ENCODE measurements at places on chromosomes 13 and 19.
A peak's percentile ranks its signal among the peaks of the same experiment; 100 is the strongest.

- no peak for DNase-seq
Observed at GRCh38 chr13:95559100-95559499, 6.6 kb downstream of the CLDN10 start.

DNA sequence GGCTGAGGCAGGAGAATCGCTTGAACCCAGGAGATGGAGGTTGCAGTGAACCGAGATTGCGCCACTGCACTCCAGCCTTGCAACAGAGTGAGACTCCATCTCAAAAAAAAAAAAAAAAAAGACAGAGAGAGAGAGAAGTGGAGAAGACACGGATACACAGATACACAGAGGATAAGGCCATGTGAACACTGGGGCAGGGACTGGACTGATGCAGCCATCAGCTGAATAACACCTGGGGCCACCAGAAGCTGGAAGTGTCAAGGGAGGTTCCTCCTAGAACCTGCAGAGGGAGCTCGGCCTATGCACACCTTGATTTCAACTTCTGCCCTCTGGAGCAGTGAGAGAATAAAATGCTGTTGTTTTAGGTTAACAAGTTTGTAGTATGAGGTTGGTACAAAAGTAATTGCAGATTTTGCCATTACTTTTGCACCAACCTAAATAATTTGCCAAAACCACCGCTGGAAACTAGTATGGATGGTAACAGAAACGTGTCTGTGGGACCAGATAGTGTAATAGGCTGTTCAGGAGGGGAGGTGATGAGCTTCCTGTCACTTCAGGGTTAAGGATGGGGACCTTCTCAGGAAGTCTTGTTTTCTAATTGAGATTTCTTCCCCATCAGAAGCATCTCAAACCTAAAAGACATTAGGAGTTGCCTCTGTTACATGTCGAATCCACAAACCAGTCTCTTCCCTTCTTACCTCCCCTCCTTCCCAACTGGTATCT lies 36.4 kb upstream of the IGSF23 start:
- peak; percentile 56 for DNase-seq

DNA sequence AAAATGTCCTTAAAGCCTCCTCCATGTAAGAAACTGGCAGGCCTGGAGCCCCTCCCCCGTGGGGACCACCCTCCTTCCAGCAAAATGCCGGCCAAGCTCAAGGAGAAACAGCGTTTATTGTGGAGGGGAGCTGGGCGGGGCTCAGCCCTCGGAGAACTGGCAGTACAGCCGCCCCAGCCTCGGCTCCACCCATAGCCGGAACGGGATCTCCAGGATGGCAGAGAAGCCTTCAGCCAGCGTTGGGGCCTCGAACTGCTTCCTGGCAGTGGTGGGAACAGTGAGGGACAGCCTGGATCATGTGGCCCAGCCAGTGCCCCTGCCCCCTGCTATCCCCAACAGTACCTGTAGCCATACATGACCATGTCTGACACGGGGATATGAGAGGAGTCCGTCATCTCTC lies 6.3 kb downstream of the PNKP start:
- no peak for DNase-seq

GRCh38 chr13:31649766-31650165 lies 89.6 kb upstream of the RXFP2 start:
- DNase-seq, result no peak

GRCh38 chr13:74026753-74027152 lies 107.5 kb downstream of the KLF12 start:
- DNase-seq, result no peak

DNA sequence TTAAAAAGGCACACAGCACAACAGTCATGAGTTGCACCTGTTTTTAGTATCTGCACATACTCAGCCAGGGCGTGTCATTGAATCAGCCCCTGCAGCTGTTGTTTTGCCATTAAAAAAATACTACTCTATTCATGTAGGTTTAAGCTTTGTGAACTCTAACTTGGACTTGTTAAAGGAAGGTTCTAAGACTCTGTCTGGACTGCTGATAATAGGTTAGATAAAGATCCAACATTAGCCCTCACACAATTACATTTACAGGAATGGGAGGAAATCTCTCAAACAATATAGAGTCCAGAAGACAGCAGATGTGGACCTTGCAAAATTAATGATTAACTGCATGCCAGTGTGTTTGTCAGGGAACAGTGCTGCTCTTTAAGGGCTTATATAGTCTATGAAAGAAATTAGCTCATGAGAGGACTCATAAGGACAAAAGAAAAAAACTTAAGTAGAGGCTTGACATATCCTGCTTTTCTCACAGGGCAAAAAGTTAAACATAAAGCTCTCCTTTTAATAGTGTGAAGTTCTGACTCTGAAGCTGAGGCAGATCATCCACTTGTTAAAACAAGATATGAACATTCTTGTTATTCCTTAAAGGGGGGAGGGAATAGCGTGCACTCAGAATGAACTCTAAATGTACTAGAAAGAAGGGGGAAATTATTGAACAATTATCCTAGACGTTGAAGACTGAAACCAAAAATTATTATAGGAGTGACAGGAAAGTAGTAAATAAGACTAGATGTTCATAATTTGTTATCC lies 243.6 kb downstream of the NDFIP2 start:
- DNase-seq, result no peak

DNA sequence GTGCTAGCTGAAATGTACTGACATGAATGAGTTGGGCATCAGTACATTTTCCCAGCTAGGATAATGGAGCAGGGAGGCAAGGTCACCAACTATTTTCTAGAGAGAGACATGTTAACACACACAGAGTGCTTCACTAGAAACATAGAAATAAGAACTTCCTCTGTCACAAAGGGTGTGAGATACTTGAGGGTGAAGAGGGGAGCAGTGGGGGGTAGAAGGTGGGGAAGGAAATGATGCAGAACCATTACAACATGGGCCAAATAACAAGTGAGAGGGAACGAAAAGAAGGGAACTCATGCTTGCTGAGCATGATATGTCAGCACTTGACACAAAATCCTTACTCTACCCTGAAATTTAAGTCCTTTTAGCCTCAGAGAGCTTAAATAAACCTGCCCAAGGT lies 87.8 kb upstream of the RFC3 start:
- DNase-seq, result no peak

DNA sequence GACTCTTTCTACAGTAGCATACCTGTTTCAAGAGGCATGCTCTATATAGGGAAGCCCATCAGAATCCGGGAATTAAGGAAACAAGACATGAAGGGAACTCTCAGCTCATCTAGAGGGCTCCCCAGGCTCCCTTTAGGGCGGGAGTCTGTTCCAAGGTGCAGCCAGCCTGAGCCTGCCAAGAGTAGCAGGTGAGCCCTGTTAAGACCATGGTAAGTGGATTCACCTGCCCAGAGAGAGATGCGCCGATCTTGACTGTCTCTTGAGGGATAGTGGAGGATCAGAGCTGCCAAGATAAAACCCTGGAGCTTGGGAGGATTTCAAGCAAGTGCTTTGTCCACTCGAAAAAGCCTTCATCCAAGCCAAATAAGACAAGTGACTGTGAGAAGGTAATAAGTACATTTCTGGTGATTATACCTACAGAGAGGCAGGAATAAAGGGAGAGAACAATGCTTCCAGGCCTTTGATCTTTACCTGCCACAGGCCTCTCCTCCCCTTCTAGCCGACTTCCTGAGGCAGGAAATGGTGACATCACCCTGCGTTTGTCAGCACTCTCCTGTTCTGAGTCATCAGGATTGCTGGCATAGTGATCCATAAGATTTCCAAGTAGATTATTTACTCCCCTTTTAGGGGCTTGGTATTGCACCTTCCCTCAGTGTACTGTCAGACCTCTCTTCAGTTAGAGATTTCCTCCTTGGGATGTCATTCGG lies 31.5 kb downstream of the KLF5 start:
- DNase-seq, result peak; percentile 80

- no peak for DNase-seq
Observed at GRCh38 chr13:64457976-64458375, 2772.2 kb downstream of the PCDH9 start.

GRCh38 chr19:850221-850978 lies 1.7 kb upstream of the ELANE start:
- DNase-seq, result peak; percentile 94

- DNase-seq, result no peak
Observed at GRCh38 chr19:58352760-58353671, at the start of gene A1BG. A1BG (minus strand) TSS chr19:58353492; CDS start chr19:58353437, 55 bp downstream.

DNA sequence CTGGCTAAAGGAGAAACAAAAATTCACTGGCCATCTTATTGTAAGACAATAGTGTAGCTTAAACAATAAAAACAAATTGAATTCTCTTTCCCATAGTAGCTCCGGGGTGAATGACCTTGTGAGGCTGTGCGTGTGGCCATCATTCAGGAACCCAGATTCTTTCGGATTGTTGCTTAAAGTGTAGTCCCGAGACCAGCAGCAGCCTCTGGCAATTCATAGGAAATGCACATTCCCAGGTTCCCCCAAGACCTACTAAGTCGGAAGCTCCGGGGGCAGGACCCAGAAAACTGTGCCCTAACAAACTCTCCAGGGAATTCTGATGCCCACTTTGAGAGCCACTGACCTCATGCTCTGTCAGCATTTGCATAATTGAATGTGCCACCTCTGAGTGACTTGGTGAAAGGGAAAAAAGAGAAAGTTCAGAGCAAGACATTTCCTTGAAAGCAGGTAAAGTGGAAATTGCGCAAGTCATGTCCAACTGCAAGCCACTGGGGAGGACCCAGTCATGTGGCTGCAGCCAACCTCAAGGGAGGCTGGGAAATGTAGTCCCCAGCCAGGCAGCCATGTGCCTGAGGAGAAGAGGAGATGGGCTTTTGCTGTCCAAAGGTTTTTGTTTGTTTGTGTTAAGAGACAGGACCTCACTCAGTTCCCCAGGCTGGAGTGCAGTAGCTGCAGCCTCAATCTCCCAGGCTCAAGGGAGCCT lies 50.7 kb upstream of the PNMA8B start:
- peak; percentile 48 for DNase-seq

- DNase-seq, result peak; percentile 26
Observed at GRCh38 chr19:5826531-5827341, 12.8 kb downstream of the FUT6 start.

DNA sequence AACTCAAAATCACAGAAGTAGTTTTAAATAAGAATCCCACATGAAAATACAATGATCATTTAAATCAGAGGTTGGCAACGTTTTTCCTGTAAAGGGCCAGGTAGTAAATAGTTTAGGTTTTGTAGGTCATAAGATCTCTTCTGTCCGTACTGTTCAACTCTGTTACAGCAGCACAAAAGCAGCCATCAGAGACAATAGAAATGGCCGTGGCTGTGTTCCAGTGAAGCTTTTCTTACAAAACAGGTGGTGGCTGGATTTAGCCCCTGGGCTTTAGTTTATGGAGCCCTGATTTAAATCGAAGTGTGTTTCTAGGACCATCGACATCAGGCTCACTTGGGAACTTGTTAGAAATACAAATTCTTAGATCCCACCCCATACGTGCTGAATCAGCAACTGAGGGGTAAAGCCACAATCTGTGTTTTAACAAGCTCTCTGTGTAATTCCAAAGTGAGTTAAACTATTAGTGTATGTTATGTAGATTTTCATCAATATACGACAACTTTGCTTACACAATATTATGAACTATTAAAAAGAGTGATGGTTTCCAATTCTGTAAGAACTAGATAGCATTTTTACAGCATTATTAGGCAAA lies 54.8 kb upstream of the MIR17HG start:
- DNase-seq, result no peak

DNA sequence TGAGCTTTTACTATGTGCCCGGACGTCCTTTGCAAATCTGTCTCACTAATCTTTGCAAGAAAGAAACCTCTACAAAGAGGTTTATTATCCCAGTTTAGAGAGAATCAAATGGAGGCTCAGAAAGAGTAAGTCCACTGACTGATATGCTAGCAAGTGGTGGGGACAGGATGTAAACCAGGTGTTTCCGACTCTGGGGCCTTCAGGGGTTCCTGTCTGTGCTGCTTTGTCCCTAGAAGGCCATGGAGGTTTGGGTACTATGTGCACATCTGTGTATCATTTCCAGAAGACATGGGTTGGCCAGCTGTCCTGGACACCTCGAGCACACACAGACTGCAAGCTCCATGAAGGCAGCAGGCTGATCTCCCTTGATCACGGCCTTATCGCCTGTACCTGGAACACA lies 1.2 kb upstream of the KPTN start:
- DNase-seq, result no peak

GRCh38 chr19:55173714-55174409 lies 6.2 kb downstream of the SYT5 start:
- peak; percentile 81 for DNase-seq

DNA sequence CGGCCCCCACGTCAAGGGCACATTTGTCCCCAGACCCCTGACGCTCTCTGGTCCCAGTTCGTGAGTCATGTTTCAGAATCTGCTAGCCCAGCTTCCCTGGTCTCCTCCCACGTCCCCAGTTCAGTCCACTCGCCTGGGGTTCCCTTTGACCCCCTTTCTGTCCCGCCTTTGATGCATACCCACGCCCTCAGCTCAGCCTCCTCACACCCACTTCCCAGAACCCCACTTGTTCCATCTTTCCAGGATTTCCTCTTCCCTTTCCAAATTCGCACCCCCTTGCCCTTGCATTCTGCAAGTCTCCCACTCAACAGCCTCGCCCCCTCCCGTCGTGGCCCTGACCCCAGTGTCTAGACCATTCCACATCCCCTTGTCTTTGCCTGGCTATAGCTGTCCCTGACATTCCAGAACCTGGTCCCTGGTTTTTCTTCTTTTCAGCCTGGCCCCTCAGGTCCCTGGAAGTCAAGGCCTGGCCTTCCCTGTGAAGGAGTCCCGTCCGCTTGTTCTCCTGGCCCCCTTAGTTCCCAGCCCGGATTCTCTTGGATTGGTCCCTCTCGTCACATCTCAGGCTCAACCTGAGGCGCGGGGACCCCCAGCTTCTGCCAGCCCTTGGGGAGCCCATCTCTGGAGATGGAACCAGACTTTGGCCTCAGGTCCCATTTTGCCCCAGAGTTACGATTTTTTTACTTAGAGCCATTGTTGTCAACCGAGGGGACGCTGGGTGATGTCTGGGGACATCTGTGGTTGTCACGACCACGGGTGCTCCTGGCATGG lies 1.3 kb downstream of the NCLN start:
- peak; percentile 28 for DNase-seq

DNA sequence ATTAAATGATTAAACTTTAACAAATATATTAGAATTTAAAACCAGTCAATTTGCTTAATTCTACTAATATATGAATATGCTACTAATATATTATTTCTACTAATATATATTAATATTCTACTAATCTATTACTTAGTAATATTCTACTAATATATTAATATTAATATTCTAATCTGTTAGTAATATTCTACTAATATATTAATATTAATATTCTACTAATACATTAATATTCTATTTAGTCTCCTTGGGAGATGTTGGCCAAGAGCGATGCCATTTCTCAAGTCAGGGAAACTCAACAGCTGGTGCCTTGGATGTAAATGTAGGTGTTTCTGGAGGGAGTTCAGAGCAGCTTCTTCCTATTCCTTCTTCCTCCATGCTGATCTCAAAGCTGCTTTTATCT lies 259.2 kb upstream of the TMTC4 start:
- no peak for DNase-seq

DNA sequence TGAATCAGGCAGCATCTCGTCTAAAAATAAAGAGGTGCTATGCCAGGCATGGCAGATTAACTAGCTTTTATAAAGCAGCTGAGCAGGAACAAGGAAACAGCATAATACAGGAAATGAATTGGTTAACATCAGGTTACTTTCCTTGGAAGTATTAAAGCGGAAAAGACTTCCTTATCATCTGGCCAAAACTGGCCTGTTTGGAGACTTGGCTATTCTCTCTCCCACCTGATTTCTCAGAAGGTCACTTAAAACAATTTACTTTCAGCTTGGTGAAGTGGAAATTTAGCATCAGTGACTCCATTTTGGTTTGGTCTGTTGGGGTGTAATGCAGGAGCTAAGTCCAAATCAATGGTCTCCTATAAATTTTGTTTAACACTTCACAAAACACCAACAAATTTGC lies 191.6 kb downstream of the NUFIP1 start:
- no peak for DNase-seq

- DNase-seq, result peak; percentile 93
Observed at GRCh38 chr19:43957891-43958290, 6.9 kb downstream of the ZNF221 start.

All from fibroblast of mammary gland (primary cell).